ENCODE measurements at places on chromosomes 3 and 15.

GRCh38 chr3:46677411-46677726 is 16.1 kb downstream of the ALS2CL start:
- no peak for DNase-seq

- DNase-seq = no peak
Measured at GRCh38 chr3:177883957-177884356, 652.3 kb upstream of the KCNMB2 start.

DNA sequence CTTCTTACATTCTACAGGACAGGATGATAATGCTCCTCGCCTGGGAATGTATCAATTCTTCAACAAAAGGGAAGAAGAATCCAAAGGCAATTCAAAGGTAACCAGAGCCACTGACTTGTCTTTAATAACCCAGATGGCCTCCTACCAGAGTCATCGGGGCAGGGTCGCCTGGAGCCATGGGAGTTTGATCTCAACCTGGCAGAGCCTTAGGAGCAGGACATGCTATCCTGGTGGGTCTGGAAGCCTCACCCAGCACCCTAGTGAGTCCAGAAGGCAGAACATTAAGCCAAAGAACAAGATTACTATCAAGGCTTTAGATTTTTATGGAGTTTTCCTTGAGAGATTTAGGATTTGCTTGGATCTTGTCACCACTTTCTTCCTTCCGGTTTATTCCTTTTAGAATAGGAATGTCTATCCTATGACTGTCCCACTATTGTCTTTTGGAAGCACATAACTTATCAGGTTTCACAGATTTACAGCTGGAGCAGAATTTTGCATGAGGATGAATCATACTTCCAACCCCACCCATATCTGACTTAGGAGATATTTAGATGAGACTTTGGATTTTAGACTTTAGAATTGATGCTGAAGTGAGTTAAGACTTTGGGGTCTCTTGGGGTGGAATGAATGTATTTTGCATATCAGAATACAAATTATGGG is 330.3 kb upstream of the GOLIM4 start:
- DNase-seq = no peak

DNA sequence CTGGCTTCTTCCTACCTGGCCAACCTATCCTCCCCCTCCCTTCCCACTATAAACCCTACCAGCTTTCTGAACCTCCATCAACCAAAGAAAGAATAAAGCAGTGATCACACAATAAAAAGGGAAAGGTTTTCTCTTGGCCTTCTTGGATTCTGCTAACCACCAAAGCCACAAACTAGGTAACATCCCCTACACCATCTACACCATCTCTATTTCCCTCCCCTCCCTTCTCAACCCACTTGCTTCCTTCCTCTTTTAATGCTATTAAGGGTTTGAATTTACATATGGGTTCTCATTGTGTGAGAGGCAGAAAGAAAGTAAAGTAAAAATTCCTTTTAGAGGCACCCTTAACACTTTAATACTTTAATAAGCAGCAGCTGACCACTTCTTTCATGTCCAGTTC is 25.8 kb upstream of the RSL24D1 start:
- DNase-seq = no peak

- DNase-seq = no peak
Measured at GRCh38 chr3:25056803-25057351, 371.2 kb upstream of the RARB start.

DNA sequence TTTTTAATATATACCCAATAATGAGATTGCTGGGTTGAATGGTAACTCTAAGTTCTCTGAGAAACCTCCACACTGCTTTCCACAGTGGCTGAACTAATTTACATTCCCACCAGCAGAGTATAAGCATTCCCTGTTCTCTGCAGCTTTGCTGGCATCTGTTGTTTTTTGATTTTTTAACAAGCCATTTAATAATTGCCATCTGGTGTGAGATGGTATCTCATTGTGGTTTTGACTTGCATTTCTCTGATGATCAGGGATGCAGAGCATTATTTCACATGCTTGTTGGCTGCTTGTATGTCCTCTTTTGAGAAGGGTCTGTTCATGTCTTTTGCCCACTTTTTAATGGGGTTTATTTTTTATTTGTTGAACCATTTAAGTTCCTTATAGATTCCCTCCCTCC is 75.0 kb upstream of the EPHB3 start:
- DNase-seq = no peak

DNA sequence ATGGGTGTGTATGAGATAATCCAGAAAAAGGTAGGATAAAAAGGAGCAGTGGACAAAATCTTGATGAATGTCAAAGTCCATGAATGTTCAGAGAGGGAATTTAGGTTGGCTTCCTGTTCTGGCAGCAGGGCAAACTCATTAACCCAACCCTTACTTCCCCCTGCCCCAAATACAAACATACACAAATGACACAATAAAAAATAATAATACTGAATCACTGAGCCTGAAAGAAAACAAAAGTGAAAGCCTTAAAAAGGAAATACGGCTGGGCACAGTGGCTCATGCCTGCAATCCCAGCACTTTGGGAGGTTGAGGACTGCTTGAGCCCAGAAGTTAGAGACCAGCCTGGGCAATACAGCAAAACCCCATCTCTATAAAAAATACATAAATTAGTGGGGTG is 62.9 kb downstream of the GPR176 start:
- DNase-seq = no peak

Data from T-helper 9 cell (primary cell).